ENCODE measurements at places on chromosomes 16 and 17.

DNA sequence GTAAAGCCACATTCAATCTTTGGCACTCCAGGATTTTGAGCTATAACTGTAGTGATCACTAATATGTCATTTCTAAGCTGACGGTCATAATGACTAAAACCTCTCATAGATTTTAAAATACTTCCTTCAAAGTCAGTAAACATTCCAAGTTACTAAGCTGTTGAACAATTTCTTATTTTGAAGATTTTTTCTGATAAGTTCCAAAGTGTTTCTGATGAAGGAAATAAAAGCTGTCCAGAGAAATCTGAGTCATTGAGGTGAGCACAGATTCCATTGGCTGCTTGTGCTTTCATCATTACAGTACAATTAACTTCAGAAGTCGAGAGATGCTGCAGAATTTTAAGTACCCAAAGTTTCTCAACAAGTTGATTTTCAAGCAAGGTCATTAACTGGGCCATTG lies 23.9 kb downstream of the NLRC5 start:
- DNase-seq, result no peak

GRCh38 chr16:7343243-7343642 lies 10.6 kb downstream of the RBFOX1 start:
- DNase-seq, result no peak

DNA sequence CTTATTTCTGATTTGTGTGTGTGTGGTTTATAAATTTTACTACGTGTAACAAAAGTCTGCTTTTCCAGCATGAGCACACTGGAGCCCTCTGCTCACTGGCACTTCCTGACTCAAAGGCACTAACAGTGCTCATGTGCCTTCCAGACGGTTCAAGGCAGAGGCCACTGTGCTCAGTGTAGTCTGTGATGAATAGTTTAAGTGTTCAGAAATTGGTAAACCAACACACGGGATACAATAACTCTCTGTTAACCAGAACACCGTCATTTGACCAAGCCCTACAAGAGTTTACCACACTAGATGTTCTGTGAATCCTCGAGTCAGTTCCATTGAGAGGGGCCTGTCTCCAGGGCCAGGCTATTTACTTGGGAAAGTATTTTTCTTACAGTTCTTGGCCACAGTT lies 191.9 kb downstream of the MRTFB start:
- no peak for DNase-seq

DNA sequence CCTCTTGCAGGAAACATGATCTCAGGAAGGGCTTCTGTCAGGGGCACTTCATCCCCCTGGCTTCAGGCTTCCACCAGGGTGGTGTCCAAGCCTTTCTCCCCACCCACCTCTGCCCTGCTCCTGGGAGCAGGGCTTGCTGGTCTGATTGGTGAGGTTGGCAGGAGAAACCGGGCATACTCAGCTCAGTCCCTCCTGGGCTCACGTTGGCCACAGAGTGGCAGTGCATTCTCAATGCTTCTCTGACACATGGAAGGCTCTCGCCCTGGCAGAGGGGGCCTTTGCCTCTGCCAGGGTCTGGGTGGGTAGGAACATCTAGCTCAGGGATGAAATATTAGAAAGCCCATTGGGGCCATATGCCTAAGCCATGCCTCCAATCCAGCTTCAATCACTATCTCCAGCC lies 142.8 kb downstream of the AXIN2 start:
- no peak for DNase-seq

GRCh38 chr17:43021741-43022512 lies at the start of gene VAT1:
Gene VAT1, minus strand, starts transcription at chr17:43022385. Its CDS starts 63 bp downstream, at chr17:43022322.
- DNase-seq, result peak; percentile 86

- DNase-seq, result no peak
These were observed 48.9 kb downstream of the SNX29 start for GRCh38 chr16:12025472-12025871.

GRCh38 chr17:80783486-80783885 lies 208.2 kb upstream of the CHMP6 start:
- DNase-seq, result no peak

GRCh38 chr16:88334778-88335720 lies 47.7 kb upstream of the ZNF469 start:
- no peak for DNase-seq

- no peak for DNase-seq
These were observed 158.9 kb upstream of the NOG start for GRCh38 chr17:56434610-56435009.

- DNase-seq, result no peak
These were observed 44.3 kb downstream of the RGS9 start for GRCh38 chr17:65181237-65182061.

GRCh38 chr17:58367461-58367860 lies 15.5 kb upstream of the SUPT4H1 start:
- DNase-seq, result no peak
